ENCODE measurements at places on chromosomes 16 and 17.
A peak's percentile ranks its signal among the peaks of the same experiment; 100 is the strongest.

DNA sequence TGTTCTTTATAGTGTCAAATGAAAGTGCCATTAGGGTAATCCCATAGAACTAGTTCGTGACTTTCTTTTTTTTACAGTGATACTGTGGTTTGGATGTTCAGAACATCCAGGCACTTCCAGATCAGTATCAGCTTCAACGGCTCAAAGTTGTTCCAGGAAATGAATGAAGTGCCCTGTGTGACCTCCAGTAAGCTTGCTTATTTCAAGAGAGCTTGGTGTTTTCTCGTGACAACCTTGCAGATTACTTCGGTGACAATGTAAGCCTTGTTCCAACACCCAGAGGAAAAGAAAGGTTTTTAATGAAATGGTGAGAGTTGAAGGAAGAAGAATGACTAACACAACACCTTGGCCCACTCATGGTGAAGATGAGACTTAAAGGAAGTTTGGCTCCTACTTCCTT is 16.0 kb upstream of the KCNJ16 start:
- DNase-seq: no peak

- DNase-seq: peak; percentile 57
Observed at GRCh38 chr17:2023692-2024571, 1.2 kb downstream of the RTN4RL1 start.

DNA sequence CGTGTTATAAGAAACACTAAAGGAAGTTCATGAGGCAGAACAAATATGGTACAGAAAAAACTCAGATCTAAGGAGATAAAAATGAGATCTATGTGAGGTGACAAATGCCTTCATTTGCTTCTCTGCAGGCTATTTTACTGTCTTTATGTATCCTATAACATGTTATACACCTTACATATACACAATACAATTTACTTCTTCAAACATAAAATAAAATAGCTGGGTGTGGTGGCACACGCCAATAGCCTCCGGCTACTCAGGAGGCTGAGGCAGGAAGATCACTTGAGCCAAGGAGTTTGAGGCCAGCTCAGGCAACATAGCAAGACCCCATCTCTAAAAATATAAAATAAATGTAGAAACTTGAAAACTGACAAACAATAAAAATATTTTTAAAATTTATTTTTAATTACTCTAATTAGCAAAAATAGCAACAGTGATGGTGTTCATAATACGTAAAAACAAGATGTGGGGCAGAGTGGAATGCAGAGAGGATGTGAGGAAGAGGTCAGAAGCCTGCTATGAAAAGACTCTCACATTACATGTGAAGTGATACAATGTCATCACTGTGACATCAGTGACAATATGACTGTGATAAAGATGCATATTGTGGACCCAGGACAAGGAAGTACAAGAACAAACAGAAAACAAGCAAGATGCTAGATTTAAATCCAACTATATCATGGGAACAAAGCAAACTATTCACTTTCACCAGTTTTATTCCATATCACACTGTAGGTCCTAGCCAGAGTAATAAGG is 31.0 kb downstream of the VPS53 start:
- DNase-seq: no peak

DNA sequence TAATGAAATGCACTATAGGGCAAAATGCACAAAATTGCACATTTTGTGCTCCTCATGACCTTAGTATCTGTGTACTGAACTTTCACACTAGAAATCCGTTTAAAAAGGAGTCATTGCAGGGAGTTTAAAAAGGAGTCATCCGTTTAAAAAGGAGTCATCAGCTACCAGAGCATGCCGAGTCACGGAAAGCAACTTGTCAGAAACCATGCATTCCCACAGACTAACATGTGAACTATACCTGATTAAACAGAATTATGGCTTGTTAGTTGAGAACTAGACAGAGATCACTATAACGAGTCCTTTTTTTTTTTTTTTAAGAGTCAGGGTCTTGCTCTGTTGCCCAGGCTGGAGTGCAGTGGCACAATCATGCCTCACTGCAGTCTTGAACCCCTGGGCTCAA is 35.9 kb downstream of the SLC6A4 start:
- no peak for DNase-seq

DNA sequence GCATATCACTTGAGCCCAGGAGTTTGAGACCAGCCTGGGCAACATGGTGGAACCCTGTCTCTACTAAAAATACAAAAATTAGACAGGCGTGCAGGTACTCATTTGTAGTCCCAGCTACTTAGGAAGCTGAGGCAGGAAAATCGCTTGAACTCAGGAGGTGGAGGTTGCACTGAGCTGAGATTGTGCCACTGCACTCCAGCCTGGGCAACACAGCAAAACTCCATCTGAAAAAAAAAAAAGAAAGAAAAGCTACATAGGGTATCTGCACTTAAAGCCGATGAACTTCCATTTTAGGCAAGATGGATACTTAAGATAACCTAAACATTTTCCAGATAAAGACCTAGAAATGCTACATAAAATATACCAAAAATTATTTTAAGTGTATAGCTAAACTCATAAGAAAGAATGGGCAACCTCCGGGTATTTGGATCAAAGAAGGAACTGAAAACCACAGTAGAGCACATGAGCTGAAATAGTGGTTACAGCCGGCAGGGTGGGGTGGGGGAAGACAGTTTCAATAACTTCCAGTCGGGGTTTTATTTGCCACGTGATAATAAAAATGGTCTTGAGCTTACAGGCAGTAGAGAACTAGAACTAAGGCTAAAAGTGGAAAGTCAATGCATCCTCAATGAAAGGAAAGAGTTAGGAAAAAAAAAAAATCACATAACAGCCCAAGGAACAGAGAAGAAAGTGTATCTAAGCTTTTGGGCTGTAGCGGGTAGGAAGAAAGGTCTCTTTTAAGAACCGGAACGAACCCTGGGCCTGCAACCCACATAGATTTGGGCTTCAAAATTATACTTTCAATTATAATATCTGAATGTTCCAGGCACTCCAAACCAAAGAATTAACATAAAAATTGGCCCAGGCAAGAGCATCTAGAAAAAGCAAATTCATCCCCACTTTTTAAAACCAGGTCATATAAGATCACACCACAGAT is 53.1 kb downstream of the CFDP1 start:
- DNase-seq: peak; percentile 40
